Keratinocyte (primary cell): ENCODE measurements at places on chromosomes 7 and 10. TPM values are rescaled to one million over a fixed set of nuclear protein-coding genes. Genes with fewer than 3 reads are reported as not detected.

LRRC17 gene
- polyA plus RNA-seq = 0.05 to 0.28 TPM (median 0.20 TPM) in 3 replicates

- peak; percentile 9 for DNase-seq
Observed at GRCh38 chr10:59181668-59182067, 5.2 kb downstream of the PHYHIPL start.

CHRM2 gene
- not detected in 3 replicates for polyA plus RNA-seq

DNA sequence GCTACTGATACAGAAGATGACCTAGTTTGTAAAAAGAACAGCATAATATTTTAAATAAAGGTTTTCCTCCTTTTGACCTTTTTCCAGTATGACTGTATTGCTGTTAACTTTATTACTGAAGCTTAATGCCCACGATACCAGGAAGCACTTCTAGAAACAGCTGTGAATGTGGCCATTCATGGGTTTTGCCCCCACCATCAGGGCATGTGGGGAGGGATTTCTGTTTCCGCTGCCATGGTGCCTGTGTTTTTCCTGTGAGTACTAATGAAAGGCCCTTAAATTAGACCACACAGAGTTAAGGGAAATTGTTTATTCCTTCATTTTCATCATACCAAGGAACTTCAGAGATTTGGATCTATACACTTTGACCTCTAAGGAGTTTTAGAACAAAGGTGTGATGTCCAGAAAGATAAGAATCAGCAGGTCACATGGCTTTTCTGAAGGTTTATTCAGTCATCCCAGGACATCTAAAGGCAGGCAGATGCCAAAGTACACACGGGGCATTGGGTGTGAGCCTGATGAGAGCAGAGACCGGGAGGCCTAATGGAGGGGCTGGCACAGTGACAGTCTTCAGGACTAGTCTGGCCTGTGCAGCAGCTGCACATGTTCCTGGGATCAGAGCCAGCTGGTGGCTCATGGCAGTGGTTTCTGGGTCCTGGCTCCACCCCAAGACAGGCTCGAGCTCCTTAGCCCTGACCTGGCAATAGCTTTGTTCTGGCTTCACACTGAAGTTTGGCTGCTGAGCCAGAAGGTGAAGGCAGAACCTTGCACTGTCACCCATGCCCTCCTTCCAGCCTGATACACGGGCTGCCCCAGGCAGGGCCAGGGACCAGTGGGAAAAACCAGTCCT, 190.9 kb downstream of the REEP3 start:
- DNase-seq = peak; percentile 71

DNA sequence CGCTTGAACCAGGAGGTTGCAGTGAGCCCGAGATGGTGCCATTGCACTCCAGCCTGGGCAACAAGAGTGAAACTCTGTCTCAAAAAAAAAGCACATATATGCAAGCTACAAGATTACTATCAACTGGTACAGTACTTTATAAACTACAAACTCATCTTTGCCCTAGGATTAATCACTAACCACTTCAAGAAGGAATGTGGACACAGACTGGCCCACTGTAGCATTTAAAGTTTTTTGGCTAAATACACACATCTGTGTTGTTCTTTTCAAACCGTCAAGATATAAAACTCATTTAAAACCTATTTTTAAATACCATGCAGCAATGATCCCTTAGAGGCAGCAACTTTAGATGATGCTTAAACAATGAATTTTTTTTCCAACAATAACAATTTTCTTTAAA, 205.4 kb downstream of the IMMP2L start:
- no peak for DNase-seq

CYP2C19 gene
- 0.03 TPM in 1 of 3 replicates, not detected in the others for polyA plus RNA-seq

DNA sequence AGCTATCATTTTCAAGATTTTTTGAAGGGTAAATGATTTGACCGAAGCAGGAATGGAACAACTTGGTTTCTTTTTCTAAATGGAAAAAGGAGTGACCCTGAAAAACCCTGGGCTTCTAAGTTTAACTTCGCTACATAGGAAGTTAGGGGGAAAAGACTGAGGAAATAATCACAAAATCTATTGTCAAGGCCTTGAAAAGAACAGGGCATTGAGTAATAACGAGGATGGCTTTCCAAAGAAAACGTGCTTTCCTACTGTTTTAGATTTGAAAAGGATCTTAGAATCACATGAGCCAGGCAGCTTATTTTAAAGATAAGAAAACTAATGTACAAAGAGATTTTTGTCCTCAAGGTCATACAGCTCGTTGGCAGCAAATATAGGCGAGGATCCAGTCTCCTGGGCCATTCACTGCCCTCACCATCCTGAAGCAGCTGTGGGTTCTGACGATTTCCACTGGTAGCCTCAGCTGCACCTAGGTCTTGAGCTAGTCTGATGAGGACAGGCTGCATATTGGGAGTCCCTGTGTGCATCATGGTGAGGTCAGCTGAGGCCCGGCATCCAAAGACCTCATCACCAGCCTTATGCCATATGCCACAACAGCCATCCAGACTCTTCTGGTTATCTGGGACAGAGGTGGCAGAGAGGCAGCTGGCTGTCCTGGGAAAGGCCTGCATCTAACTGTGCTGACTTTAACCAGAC, 384.7 kb upstream of the NRP1 start:
- no peak for DNase-seq

TRIL gene
- 0.01 to 0.03 TPM in 2 of 3 replicates, not detected in the other for polyA plus RNA-seq

H2BK1 gene
- not detected in 3 replicates for polyA plus RNA-seq

NUDT13 gene
- 1.3 to 2.4 TPM (median 1.6 TPM) in 3 replicates for polyA plus RNA-seq

PMPCB gene
- polyA plus RNA-seq = 43.6 to 79.2 TPM (median 61.2 TPM) in 3 replicates

DNA sequence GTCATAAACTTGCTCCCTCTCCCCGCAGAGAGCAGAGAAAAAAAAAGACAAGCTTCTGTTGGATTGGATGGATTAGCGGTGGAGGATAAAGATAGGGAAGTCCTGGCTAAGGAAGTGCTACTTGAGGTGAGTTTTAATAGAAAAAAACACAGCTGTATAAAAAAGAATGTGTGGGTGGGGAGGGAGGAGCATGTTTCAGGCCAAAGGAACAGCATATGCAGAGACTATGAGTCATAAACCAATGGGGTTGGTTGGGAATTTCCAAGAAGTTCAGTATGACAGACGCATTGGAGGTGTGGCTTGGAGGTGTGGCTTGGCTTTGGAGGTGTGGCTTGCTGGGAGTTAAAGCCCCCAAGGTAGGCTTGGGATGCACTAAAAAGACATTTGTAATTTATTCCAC, 103.0 kb upstream of the LSM8 start:
- DNase-seq = peak; percentile 85

DNA sequence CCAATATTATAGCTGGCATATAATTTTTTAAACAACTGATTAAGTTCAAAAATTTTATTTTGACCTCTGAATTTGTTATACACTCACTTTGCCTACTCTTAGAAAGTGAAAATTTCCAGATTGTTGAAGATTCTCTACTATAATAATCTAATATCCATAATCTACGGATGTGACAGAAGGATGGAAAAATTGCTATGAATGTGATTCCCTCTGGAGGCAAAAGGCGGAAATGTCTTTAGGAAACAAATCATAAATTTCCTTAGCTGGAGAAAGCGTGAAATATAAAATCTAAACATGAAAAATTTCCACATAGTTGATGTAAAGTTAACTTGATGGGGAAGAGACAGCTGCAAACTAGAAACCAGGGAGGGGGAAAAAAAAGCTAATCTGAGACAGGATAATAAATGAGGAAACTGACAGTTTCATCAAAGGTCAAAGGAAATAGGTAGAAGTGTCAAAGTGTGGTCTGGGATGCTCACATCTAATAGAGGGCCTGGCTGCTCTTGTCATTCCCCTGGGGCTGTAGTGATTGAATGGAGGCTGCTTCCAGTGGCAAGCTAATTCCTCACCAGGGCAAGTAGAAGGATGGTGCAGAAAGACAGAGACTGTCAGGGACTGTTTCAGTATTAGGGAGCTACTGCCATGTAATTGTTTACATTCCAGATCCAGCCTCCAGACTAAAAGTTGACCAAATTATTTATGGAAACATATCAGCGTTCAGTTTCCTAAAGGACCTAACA, 264.5 kb downstream of the SDHAF3 start:
- DNase-seq = no peak

CPA4 gene
- polyA plus RNA-seq = 248 to 423 TPM (median 276 TPM) in 3 replicates

DNA sequence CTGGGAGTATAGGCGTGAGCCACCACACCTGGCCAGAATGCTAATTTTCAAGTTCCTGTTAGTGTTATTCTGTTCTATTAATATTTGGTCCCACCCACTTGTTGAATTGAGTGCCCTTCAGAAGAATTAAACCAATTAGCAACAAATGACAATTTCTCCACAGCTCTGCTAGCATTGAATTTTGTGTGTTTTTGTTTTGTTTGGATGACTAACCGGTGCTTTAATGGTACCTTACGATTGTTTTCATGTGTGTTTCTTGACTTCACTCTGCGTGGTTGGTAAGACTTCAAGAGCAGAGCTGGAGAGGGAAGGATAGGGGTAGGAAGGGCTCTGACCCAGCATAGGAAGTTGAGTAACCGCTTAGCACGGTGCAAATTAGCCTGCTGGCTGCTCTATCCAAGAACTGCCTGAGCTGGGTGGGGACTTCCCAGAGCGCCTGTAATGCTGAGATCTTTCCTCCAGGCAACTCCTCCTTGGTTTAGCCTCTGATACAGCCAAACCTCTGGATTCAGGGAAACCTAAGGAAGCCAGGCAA, 4.6 kb downstream of the ARPC1B start:
- DNase-seq = peak; percentile 63

NPC1L1 gene
- polyA plus RNA-seq = 0.01 to 0.03 TPM in 2 of 3 replicates, not detected in the other

PAX4 gene
- polyA plus RNA-seq = not detected in 3 replicates

DNA sequence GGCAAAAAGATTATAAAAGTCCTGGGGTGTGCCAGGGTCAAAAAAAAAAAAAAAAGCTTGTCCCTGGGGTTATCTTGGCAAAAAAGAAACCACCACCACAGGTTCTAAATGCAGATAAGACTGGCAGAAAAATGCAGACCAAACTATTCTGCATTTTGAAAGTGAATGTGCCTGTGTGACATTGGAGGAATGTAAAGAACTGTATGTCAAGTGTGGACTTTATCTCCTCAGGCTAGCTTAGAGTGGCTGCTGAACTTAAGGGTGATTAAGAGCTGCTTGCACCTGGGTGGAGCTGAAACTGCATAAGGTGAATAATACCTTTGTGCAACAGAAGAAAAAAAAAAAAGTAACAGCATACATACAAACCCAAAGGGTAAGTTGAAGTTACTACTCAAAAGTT, 1.3 kb upstream of the NAPEPLD start:
- DNase-seq = no peak

GRCh38 chr7:142353147-142354060, 95.5 kb upstream of the PRSS58 start:
- no peak for DNase-seq

SCART1 gene
- polyA plus RNA-seq = 0.58 to 0.75 TPM (median 0.70 TPM) in 3 replicates

PNLIPRP3 gene
- polyA plus RNA-seq = 64.5 to 120 TPM (median 117 TPM) in 3 replicates

METTL27 gene
- polyA plus RNA-seq = 0.90 to 1.4 TPM (median 0.97 TPM) in 3 replicates

DNA sequence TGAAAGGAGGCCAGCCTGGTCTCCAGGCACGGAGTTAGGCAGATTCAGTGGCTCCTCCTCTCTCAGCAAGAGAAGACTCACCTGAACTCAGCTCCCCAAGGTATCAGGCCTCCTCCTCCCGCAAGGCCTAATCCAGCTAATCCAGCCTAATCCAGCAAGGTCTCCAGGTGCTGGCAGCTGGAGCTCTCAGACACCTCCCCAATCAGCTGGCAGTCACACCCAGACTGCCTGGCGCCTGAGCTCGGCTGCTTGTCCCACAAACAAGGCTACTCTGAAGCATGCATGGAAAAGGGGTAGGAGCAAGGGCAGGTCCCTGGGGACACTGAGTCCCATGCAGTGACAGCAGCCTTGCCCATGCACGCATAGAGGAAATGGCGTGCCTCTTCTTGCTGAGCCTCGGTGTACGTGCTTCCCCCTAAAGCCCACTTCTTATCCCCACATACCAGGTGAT, 3.3 kb upstream of the OPN4 start:
- no peak for DNase-seq

PIK3CG gene
- not detected in 3 replicates for polyA plus RNA-seq

SPDYE6 gene
- polyA plus RNA-seq = not detected in 3 replicates

MPP7 gene
- polyA plus RNA-seq = 4.9 to 6.5 TPM (median 6.3 TPM) in 3 replicates

TES gene
- 142 to 187 TPM (median 173 TPM) in 3 replicates for polyA plus RNA-seq

DNA sequence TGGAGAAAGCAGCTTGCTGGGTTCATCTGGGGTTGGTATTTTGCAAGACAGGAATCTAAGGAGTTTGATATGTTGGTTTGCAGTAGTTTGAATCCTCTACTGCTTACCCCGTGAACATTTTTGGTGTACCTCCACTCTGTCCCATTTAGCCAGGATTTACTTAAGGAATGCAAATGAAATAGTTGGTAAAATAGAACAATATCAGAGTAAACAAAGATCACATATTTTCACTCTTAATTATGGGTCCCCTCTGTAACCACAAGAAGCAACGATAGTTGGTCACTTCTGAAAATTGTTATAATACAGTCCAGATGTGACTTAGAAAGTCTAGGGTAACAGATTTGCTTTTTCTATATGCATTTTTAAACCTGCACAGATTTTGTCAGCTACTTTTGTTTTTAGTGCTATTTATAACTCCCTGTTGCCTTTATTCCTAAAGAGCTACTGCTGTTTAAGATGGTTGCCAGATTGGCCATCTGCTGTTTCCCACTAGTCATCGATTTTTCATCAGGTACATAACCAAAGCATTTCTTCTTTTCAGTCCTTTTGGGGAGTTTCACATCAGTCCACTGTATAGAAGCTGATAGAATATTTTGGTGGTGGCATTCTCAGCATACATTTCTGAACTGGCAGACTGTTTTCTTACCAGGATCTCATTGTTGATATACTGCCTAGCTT, 37.6 kb downstream of the MAPK8 start:
- DNase-seq = no peak

DNA sequence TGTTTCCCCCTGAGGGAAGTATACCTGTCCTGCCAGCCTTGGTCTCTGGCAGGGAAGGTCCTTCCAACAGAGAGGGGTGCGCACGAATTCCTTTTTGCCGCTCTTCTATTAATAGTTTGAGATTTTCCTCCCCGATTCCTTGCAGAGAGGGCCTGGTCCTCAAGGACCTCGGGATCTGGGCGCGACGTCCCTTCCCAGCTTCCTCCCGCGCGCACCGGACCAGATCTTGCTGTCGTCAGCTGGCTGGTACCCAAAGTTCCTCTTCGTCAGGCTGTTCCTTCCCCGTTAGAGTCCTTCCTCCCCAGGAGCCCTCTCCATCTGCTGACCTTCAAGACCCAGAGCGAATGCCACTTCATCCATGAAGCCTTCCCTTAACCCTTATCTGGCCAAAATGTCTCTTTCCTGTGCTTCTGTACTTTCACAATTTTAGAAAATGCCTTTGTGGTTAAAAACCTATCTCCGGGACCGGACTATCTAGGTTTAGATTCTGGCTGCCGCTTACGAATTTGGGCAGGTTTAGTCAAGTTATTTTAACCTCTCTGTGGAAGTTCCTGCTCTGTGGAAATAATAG, 851 bp upstream of the GOT1 start:
- DNase-seq = no peak

GRCh38 chr7:3192669-3193068, 108.4 kb upstream of the SDK1 start:
- DNase-seq = no peak

GRCh38 chr7:128962899-128963298, 25.2 kb downstream of the IRF5 start:
- DNase-seq = peak; percentile 38

FAM24B gene
- polyA plus RNA-seq = 2.7 to 4.5 TPM (median 3.8 TPM) in 3 replicates

HACD1 gene
- 17.7 to 46.3 TPM (median 32.5 TPM) in 3 replicates for polyA plus RNA-seq

ARID5B gene
- 5.1 to 7.0 TPM (median 5.4 TPM) in 3 replicates for polyA plus RNA-seq

- DNase-seq = no peak
Observed at GRCh38 chr7:15832996-15833395, 146.5 kb upstream of the MEOX2 start.
